Cortex of kidney (tissue), 1 donor: ENCODE measurements at places on chromosomes 1 and 21.

- no peak for DNase-seq
Measured at GRCh38 chr1:112444269-112444668, 48.3 kb downstream of the CTTNBP2NL start.

- no peak for DNase-seq
Measured at GRCh38 chr1:221873673-221874072, 131.8 kb upstream of the DUSP10 start.

- DNase-seq: no peak
Measured at GRCh38 chr1:44339731-44340130, 15.3 kb downstream of the ERI3 start.

DNA sequence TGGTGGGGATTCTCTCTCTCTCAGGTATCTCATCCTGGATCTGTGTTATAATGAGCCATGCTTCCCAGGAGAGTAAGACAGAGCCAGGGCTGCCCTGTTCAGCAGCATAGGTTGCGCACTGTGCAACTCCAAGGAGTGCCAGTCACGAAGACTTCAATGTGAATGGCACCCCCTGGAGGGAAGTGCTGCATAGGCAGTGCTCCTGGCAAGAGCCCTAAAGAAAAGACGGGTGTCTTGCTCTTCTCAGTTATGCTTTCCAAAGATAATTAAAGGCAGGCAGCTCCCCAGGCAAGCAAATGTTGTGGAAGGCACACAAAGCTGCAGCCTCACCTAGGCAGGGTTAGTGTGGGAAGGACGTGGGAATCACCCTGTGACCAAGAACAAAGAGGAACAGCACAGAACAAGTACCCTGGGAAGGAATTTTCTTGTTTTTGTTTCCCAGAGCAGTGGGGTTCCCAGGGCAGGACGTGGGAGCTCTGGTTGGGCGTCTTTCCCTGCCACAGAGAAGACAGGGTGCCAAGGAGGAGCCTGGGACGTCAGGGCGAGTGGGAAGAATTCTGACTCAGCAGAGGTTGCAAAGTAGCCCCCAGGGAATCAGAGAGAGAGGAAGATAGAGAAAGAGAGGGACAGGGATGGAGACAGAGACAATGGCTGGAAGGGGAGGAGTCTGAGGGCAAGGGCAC is 120.9 kb downstream of the KCNN3 start:
- no peak for DNase-seq

DNA sequence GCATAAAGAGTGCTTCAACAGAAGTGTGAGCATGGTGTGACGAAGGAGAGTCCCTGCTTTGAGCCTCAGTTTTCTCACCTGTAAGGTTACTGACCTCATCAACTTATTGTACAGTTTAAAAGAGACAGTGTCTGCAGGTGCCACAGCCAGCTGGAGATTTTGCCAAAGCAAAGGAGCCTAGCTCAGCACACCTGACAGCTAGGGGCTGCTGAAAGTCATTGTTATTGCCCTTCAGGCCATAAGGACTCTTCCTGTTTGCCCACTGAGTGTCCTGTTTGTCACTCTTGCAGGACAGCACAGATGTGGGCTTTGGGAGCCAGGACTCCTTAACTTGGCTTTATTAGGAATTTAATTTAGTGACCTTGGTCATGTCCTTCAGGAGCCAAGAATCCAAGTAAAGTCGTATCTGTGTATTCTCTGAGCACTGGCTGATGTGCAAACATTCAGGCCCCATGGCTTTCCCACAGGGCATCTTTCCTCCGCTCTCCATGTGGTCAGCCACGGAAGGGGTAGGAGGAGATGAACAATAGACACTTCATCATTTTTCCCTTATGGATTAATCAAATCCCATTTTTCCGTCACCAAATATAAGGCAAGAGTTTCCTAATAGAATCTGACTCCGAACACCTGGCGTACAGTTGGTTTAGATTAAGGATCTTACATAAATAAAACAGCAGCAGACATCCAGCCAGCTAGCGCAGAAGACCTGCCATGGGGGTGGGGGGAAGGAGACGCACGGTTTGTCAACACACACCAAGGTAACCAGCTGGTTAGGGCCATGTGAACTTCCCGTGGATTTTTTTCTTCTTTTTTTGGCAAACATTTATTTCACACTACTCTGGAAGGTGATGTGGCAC is 43.1 kb upstream of the KANK4 start:
- no peak for DNase-seq

DNA sequence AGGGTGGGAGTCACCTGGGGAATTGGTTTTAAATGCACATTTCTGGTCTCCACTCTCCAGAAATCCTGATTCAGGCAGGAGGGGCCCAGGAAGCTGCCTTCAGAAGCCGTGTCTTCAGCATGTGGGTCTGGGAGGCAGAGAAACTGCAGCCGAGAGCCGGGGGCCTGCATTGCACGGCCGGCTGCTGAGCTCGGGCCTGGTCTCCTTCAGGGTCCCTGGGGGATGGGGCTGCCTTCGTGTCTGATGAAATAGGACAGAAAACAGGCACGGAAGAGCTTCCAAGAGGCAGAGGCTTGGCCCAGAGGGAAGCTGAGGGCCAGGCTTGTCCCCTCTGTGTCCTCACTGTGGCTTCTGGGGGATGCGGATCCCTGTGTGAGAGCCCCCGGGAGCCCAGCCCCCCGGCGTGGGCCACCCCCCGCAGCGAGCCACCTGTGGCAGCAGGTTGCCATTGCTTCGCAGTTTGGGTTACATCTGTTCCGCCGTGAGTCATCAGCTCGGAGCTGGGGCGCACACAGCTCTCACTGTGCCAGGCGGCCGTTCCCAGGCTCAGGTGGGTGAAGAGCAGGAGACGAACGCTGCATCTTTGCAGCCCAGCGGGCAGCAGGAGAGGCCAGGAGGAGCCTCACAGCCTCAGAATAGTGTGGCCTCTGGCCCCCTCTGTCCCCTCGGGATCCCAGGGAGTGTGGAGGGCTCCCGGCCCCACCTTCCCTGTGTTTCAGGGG is 72.4 kb downstream of the AJAP1 start:
- DNase-seq: no peak

DNA sequence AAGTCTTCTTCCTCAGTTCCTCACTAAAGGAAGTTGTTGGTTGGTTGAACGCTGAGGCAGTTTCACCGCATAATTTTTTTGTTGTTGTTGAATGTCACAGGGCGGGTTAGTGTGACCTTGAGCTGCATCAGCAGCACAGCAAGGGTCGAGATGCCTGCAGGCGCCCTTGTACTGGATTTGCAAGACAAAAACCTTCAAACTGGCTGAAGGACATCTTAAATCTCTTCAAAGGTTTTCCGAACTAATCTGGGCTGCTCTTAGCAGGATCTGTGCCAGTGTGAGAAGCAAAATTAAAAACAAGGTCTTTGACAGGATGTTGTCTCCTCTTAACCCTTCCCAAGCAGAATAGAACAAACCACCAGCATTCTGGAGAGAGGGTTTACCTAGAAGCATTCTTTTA is 59.4 kb downstream of the NRIP1 start:
- DNase-seq: no peak

GRCh38 chr1:26391450-26391849 is 18.9 kb upstream of the ZNF683 start:
- DNase-seq: no peak

DNA sequence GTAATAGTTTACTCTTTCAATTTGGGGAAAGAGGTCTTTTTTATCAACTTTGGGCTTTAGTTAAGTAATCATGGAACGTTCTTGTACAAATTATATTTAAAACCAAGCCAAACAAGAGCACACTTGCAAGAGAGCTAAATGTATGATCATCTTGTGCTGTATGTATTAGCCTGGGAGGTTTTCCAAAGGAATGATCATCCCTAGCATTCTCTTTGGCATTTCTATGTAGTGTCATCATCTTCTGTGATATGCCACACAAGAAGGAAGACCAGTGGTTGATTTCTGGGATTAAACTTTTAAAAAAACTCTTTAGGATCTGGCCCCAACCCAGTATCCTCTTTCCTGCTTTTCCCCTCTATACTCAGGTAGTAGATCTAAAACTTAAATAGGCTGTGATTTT is 38.4 kb upstream of the KCNQ4 start:
- no peak for DNase-seq
